ENCODE measurements at places on chromosomes 16 and 17.

DNA sequence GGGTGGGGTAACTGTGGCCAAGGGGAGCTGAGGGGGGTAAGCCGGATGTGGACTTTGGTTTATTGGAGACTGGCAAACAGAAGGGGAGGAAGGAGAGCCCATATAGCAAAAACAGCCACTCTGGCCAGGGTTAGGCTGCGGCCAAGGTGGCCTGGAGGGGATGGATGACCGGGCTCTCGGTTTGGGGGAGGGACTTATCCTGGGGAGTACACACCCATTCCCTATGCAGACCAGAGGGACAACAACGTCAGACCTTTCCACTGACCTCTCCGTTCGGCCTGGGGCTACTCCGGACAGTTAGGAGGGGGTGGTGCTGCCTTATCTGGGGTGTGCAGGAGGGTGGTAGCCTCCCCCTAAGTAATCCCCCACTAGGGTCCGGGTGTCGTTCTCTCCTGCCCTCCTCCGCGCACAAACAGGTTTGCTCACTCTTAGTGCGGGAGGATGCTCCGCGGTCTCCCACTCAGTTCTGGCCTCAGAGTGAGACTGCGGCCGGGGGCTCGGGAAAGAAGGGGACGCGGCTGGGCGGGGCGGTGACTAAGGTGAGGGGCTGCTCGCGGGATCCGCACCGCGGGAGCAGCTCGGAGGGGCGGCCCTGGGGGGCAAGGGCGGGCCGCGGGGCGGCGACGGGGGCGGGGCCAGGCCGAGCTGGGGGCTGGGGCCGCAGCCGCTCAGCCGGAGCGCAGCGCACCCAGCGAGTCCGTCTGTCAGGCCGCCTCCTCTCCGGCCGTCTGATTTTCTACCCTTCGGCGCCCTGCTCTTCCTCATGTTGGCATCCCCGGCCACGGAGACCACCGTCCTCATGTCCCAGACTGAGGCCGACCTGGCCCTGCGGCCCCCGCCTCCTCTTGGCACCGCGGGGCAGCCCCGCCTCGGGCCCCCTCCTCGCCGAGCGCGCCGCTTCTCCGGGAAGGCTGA is at the start of gene WNK4:
WNK4 (plus strand) TSS at position 675 of the 915 bp plus-strand sequence; CDS start at position 764, 89 bp downstream.
- no peak for DNase-seq

GRCh38 chr17:73621685-73622084 is 22.6 kb downstream of the SDK2 start:
- no peak for DNase-seq

DNA sequence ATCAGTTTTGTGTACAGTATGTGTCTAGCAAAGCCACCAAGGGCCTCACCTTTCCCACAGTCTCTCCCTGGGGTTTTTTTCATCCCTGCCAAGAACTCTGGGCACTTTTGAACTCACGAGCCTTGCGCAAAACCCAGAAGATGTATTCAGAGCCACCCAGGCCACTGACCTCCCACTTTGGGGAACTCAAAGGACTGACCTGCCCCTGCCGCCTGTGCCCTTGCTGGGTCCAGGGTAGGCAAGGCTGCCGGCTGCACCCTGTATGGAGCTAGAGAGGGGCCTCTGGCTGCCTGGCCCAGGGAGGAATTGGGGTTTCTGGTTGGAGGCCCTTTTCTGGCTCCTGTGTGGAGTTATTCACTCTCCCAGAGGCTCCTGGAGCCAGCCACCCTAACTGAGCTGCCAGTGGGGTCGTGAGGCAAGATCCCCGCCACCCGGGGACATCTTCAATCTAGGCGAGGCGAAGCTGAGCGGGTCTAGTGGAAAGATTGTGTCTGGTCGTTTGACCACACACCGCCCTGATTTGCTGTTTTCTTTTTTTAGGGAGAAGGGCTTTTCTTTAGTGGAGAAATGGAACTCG is 1.9 kb downstream of the CDK5R1 start:
- no peak for DNase-seq

DNA sequence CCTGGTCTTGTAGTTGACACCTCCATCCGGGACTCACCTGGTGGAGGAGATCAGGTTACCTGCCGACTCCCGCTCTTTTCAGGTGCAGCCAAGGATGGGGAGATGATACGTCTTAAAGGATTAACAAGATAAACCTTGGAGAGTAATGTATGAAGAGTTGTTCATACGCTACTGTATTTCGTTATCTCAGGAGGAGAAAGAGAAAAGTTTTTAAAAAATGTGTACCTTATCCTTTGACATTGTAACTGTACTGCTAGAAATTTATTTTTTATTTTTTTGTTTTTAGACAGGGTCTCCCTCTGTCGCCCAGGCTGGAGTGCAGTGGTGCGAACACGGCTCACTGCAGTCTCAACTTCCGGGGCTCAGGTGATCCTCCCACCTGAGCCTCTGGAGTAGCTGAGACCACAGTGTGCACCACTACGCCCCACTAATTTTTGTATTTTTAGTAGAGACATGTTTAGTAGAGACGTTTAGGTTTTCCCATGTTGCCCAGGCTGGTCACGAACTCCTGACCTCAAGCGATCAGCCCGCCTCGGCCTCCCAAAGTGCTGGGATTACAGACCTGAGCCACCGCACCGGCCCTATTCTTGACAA is 764 bp upstream of the SMURF2 start:
- DNase-seq = no peak

DNA sequence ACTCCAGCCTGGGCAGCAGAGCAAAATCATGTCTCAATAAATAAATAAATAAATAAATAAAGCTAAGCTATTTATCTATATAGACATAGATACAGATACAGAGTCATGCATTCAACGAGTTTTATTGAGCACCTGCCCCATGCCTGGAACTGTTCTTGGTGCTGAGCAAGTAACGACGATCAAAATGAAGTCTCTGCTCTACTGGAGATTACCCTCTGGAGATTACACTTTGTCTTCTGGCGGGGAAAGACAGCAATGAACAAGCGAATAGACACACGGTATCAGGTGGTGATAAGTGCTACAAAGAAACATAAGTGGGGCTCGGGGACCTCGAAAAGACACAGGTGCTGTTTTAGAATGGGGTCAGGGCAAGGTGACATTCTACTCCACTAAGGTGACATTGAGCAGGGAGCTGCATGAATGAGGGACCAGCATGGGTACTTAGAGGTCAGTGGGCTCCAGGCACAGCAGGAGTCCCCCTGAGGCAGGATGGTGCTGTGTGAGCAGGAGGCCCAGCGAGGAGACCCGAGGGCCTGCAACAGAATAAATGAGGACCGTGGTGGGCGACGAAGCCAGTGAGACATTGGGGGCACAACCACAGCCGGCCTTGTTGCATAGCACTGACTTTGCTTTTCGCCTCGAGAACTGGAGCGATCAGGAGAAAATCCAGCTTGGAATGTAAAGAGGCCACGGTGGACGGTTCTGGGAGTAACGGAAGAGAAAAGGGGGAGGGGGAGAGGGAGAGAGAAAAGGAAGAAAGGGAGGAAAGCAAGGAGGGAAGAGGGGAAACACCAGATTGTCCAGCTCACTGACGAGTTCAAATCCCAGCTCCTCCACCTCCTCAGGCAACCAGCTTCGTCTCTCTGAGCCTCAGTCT is 42.4 kb upstream of the MEAK7 start:
- no peak for DNase-seq

GRCh38 chr16:59699786-59700185 is 965.7 kb upstream of the GOT2 start:
- no peak for DNase-seq

DNA sequence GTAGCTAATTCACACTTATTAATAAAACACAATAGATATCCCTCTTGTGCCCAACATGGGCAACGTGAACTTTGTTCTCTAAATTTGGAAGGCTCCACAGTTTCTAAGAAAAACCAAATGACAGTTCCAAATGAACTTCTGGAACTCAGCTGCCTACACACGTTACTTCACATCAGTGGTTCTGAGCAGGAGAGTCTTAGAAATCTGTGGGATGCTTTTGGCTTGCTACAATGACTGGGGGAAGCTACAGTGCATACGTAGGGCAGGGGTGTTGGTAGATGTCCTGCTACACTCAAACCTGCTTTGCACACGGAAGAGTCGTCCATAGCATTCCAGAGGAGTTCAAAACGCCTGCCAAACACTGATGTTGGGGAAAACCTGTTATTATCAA is 8.0 kb downstream of the TXNDC11 start:
- no peak for DNase-seq
